ENCODE measurements at places on chromosomes 13 and 19. TPM values are rescaled to one million over a fixed set of nuclear protein-coding genes. Genes with fewer than 3 reads are reported as not detected.
A peak's percentile ranks its signal among the peaks of the same experiment; 100 is the strongest.

DNA sequence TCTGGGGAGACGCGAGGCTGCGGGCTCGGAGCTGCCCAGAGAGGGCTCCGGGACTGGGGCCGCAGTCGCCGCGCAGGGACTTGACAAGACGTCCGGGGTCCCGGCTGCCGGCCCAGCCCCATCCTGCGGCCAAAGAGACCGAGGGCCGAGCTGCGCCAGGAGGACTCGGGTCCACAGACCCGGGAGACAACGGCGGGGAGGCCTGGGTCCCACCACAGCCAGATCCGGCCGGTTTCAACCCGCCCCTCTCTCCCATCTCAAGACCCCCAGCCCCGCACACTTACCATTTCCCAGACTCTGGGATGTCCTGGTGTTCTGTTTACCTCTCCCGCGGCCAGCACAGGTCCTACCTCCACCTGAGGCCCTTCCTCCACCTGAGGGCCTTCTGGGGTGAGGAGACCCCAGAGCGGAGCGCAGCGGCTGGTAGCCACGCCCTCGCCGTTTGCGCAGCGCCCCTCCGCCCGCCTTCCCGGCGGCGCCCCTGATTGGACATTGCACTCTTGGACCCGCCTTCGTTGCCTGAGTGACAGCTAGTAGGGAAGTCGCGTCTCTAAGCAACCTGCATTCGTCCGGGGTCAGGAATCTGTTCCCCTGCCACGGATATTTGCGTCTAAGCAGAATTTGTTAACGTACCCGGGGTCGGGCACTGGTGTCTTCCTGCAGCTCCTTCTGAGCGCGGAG, at the start of gene ZNF709:
Gene ZNF709 (minus strand): TSS at position 446 of the 681 bp plus-strand sequence. CDS start 159 bp downstream, at position 287.
- H3K27me3 ChIP-seq, result no peaks in the 10 kb centered on the region
- H3K27ac ChIP-seq, result peak within 1 kb of the TSS; percentile 36
- DNase-seq, result peak; percentile 94
- no peaks in the 10 kb centered on the region for H3K36me3 ChIP-seq
- H3K4me3 ChIP-seq, result peak within 1 kb of the TSS; percentile 92

- no peaks in the 10 kb centered on the region for H3K4me1 ChIP-seq
- H3K4me3 ChIP-seq, result no peak overlapping the region
- DNase-seq, result no peak
Observed at GRCh38 chr13:55159765-55160164, 1981.0 kb upstream of the PRR20A start.

DNA sequence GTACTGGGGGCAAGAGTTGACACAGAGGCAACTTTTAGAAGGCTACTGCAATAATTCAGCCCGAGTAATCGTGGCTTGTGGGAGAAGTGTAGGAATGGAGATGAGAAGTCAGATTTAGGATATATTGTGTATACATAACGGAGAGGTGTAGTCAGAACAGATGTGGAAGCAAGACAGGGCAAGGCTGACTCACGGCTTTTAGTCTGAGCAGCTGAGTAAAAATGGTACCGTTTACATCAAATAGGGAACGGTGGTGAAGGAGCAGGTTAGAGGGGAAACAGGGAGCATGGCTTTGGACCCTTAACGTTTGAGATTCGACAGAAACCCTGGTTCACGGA, 796 bp upstream of the LSM14A start:
- peak overlapping the region; percentile 63 for H3K4me3 ChIP-seq
- H3K36me3 ChIP-seq, result no peaks in the 10 kb centered on the region
- H3K4me1 ChIP-seq, result peaks cover 9% of the 10 kb centered on the region
- H3K27ac ChIP-seq, result peak overlapping the region; percentile 89
- no peak for DNase-seq

DNA sequence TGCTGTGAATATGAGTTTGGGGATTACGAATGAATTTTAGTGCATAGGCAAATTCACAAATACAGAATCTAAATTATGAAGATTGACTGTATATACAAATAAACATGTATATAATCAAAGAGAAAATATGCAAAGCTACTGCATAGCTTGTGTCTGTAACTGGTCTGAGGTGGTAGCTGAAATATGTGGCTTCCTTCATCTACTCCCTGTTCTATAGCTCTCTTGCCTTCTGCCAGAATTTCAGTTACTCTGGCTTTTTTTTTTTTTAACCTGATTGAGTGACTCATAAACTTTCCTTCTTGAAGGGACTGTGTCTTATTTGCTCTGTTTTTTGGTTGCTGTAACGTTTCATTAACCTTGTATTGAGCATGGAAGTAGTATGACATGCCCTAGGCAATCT, 26.6 kb downstream of the DNAJC3 start:
- no peaks in the 10 kb centered on the region for H3K36me3 ChIP-seq
- H3K4me1 ChIP-seq, result no peaks in the 10 kb centered on the region
- H3K27me3 ChIP-seq, result no peaks in the 10 kb centered on the region
- no peak for DNase-seq
- no peak overlapping the region for H3K27ac ChIP-seq

GRCh38 chr19:43754253-43754502, 584 bp downstream of the SMG9 start:
- H3K4me1 ChIP-seq, result peaks cover 1% of the 10 kb centered on the region
- no peaks in the 10 kb centered on the region for H3K36me3 ChIP-seq
- peak overlapping the region; percentile 42 for H3K4me3 ChIP-seq

GRCh38 chr13:105616333-105617075, 919.0 kb downstream of the EFNB2 start:
- H3K27ac ChIP-seq, result no peak overlapping the region
- no peaks in the 10 kb centered on the region for H3K4me1 ChIP-seq
- no peaks in the 10 kb centered on the region for H3K36me3 ChIP-seq
- DNase-seq, result no peak

DNA sequence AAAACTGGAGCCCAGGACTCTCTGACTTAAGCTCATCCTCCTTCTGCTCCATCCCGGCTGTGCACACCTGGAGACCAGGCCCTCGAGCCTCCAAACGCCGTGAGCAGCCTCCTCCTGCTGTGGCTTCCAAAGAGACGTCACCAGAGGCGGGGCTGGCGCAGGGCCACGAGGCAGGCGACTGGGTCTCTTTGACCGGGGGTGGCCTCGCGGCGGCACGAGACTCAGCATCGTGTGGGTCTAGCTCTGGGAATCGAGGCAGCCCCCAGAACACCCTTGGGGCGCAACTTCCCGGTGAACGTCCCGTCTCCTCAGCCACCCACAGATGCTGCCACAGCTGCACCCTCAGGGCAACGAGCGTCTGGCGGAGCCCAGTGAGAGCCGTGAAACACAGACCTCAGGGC, 22.8 kb downstream of the RASA3 start:
- H3K27ac ChIP-seq, result no peak overlapping the region
- no peaks in the 10 kb centered on the region for H3K36me3 ChIP-seq
- no peaks in the 10 kb centered on the region for H3K27me3 ChIP-seq
- peaks cover 6% of the 10 kb centered on the region for H3K4me1 ChIP-seq
- peak; percentile 21 for DNase-seq
- H3K4me3 ChIP-seq, result no peak overlapping the region

DNA sequence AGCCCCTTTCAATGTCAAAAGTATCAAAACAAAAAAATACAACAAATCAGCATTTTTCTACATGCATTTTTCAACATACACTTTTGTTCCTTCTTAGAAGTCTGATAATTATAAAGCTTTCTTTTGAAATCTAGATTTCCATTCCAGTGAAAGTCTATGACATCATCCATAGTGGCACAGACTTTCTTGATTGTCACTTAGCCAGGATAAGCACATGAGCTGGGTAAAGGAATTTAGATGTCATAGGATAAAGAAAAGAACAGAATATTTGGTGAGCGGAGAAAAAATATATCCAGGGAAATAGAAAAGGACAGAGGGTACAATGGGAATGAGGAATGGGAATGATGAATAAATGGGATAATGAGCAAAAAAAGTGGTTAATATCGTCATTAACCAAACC, 15.1 kb upstream of the TRPC4 start:
- no peaks in the 10 kb centered on the region for H3K36me3 ChIP-seq
- H3K27me3 ChIP-seq, result no peaks in the 10 kb centered on the region
- no peak for DNase-seq
- H3K27ac ChIP-seq, result no peak overlapping the region
- no peak overlapping the region for H3K4me3 ChIP-seq

GRCh38 chr19:28437390-28438346, 775.3 kb downstream of the UQCRFS1 start:
- H3K4me1 ChIP-seq, result no peaks in the 10 kb centered on the region
- H3K4me3 ChIP-seq, result no peak overlapping the region
- DNase-seq, result no peak
- H3K27me3 ChIP-seq, result no peaks in the 10 kb centered on the region

DNA sequence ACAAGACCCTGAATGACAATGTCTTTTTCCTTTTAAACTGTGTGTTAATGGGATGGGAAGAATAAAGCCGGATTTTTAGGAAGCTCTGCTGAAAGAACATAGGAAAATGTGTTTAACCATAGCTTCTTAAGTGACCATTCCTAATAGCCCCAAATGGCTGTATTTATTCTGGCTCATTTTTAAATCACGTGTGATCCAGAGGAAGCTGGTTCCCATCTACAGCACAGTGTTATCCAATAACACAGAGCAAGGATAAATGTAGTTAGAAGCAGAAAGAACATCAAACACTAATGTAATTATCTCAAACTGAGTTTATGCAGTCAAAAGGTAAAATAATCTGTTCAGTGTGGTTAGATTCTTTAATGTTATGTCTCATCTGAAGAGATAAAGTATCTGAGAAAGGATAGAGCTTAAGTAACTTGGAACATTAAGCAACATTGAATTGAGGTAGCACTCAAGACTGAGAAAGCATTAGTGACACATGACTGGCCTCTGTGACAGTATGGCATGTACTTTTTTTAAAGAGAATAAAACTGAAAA, 853.3 kb downstream of the GPC5 start:
- no peaks in the 10 kb centered on the region for H3K4me1 ChIP-seq
- H3K27ac ChIP-seq, result no peak overlapping the region
- H3K36me3 ChIP-seq, result no peaks in the 10 kb centered on the region
- no peak overlapping the region for H3K4me3 ChIP-seq
- H3K27me3 ChIP-seq, result no peaks in the 10 kb centered on the region

- no peak overlapping the region for H3K27ac ChIP-seq
- no peaks in the 10 kb centered on the region for H3K36me3 ChIP-seq
- no peak for DNase-seq
- H3K27me3 ChIP-seq, result no peaks in the 10 kb centered on the region
- H3K4me1 ChIP-seq, result peaks cover 40% of the 10 kb centered on the region
Observed at GRCh38 chr19:6223461-6224307, 56.1 kb downstream of the MLLT1 start.

- no peak overlapping the region for H3K27ac ChIP-seq
- no peak overlapping the region for H3K4me3 ChIP-seq
- H3K36me3 ChIP-seq, result no peaks in the 10 kb centered on the region
- no peaks in the 10 kb centered on the region for H3K4me1 ChIP-seq
Observed at GRCh38 chr13:113573065-113573464, 11.5 kb upstream of the TFDP1 start.

GRCh38 chr19:51651216-51651846, 4.7 kb upstream of the SIGLEC14 start:
- H3K4me1 ChIP-seq, result no peaks in the 10 kb centered on the region
- no peaks in the 10 kb centered on the region for H3K27me3 ChIP-seq
- H3K4me3 ChIP-seq, result no peak overlapping the region
- no peaks in the 10 kb centered on the region for H3K36me3 ChIP-seq

DNA sequence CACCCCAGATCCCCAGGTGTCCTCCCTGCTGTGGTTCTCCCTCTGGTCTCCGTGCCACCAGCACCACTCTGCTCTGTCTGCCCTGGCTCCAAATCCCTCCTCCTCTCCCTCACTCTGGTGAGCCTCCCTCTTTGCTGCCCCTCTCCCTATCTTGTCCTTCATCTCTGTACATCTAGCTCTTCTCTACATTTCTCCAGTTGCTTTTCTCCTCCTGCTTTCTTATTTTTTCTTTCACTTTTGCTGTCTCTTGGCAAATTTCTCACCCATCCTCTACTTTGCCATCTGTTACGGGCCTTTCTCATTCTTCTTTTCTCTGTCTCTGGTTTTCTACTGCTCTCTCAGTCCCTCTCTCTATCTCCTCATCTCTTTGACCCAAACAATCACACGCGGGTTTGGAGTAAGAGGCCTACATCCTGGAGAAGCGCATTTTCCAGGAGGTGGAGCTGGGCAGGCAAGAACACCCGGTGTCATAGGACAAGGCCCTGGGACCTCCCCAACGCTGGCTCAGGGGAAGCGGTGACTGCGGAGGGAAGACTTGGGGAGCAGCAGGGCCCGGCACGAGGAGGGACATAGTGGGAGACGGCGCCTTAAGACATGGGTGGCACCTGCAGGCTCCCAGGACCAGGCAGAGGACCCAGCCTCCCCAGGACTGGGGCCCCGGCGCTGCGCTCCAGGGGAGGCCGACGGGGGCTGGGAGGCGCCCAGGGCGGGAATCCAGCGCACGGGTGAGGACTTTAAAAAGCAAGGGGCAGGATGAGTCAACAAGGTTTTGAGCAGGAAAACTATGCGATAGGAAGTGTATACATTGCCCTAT, 9.9 kb downstream of the ZNF611 start:
- no peaks in the 10 kb centered on the region for H3K27me3 ChIP-seq
- DNase-seq, result no peak
- no peaks in the 10 kb centered on the region for H3K36me3 ChIP-seq
- no peak overlapping the region for H3K4me3 ChIP-seq
- no peaks in the 10 kb centered on the region for H3K4me1 ChIP-seq

GRCh38 chr19:13022859-13023636, 27.8 kb downstream of the NFIX start:
- DNase-seq, result peak; percentile 93
- no peaks in the 10 kb centered on the region for H3K27me3 ChIP-seq
- H3K36me3 ChIP-seq, result no peaks in the 10 kb centered on the region
- peak overlapping the region; percentile 85 for H3K27ac ChIP-seq

DNA sequence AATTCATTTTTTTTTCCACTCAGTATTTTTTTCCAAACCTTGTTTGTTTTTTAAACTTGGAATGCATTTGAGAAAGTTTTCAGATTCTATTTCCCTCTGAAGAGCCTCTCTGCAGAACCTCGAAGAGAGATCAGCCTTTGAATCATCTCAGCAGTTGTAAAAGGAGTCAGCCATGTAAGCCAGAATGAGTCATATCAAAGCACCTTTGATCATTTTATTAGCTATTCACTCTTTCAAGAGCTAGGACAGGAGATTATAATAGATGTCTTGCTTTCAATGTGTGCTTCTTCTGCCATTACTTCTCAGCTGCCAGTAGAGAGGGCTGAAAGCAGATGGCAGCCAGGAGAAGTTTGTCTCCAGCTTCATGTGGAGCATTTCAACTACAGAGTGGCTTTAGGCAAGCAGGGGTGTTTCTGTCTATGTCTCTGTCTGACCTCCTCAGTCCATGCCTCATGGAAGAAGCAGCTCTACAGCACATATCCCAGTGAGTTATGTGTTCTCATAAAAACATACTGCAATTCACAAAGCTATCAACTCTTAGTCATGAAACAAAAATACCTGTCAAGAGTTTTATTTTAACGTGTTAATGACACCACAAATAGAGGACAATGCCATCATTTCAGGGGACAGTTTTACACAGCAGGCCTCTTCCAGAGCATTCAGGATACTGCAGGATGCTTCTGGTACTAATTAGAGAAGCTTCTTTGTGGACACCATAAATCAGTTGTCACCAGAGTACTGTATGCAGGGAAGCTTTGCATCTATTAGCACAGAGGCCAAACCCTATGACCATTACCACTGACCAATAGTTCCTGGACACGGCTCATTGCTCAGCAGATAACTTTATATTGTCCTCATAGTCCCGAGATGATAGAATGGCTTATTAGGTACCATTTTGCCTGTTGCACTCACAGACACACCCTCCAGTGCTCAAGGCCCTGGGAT, 94.3 kb downstream of the NHLRC3 start:
- H3K4me1 ChIP-seq, result no peaks in the 10 kb centered on the region
- no peaks in the 10 kb centered on the region for H3K27me3 ChIP-seq
- no peak overlapping the region for H3K27ac ChIP-seq
- no peak overlapping the region for H3K4me3 ChIP-seq
- no peak for DNase-seq

Gene RAB3D
- 4.7 TPM for polyA plus RNA-seq

Gene MIER2
- polyA plus RNA-seq, result 15.0 TPM

Gene SYCN
- not detected for polyA plus RNA-seq

Gene SUPT5H
- polyA plus RNA-seq, result 163 TPM

Gene MYO16
- polyA plus RNA-seq, result 0.16 TPM

Gene CACNG6
- not detected for polyA plus RNA-seq

Gene ARID3A
- polyA plus RNA-seq, result 1.6 TPM

Gene TMPRSS9
- 0.05 TPM for polyA plus RNA-seq

Gene UBAC2
- 87.5 TPM for polyA plus RNA-seq

Gene GCDH
- polyA plus RNA-seq, result 35.3 TPM
